ENCODE measurements at places on chromosomes 13 and 19. TPM values are rescaled to one million over a fixed set of nuclear protein-coding genes. Genes with fewer than 3 reads are reported as not detected.

DNA sequence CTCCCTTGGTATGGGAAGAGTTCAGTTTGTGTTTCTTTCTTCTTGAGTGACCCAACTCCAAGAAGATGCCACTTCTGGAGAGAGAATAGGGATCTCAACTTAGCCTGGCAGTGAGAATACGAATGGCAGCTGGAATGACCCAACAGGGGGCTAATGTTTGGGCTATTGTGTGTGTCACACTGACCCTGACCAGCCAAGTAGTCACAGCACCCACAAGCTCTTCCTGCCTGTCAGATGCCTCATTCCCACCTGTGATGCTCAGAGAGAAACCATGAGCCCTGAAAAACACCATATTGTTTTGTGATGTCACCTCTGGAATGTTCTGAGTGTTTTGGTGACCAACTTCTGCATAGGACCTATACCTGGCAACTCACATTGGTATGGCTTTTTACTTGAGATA is at the start of gene CBY2:
Gene CBY2 (plus strand): TSS at position 233 of the 400 bp plus-strand sequence. CDS start 71 bp downstream, at position 304.
- DNase-seq = no peak

DNA sequence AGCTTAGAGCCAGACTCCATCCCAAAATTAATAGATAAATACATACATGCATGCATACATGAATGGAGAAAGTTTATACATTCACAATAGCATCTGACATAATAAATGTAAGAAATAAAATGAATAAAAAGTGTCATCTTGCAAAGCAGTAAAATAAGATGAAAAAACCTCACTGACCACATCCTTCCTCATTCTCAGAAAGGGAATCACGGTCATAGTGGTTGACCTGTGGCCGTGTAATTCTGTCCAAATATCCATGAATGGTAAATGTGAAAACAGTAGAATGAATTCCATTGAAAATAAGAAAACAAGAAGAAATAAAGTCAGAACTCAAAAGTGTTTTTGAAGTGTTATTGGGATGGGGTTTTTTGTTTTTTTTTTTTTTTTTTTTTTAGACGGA is 9.8 kb upstream of the CDC42EP5 start:
- no peak for DNase-seq

DNA sequence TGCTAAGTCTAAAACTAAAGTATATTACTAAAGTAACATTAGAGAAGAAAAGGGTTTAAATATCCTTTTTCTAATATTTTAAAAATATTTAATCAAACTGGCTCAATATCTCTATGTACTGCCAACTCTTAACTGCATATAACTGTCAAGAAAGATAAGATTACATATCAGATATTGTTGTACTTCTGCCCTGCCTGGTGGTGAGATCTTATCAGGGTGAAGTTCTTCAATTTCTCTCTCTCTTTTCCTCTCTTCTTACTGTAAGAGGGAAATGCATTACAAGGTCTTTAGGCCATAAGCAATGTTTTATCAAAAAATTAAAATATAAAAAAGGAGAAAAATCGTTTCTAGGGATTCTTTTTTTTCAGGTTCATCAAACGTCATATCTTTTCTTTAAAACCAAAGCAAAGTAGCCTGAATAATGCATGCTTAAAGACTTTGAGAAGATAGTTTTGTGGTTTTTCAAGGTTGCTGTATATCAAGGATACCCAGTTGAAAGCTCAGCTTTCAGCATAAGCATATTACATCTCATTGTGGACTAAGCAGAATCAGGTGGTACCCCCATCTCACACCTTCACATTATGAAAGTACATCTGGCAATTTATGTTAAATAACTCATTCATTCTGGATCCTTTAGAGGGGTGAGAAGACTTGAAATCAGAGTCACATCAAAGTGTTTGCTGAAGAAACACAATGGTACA is 1625.7 kb upstream of the SLC10A2 start:
- no peak for DNase-seq

DNA sequence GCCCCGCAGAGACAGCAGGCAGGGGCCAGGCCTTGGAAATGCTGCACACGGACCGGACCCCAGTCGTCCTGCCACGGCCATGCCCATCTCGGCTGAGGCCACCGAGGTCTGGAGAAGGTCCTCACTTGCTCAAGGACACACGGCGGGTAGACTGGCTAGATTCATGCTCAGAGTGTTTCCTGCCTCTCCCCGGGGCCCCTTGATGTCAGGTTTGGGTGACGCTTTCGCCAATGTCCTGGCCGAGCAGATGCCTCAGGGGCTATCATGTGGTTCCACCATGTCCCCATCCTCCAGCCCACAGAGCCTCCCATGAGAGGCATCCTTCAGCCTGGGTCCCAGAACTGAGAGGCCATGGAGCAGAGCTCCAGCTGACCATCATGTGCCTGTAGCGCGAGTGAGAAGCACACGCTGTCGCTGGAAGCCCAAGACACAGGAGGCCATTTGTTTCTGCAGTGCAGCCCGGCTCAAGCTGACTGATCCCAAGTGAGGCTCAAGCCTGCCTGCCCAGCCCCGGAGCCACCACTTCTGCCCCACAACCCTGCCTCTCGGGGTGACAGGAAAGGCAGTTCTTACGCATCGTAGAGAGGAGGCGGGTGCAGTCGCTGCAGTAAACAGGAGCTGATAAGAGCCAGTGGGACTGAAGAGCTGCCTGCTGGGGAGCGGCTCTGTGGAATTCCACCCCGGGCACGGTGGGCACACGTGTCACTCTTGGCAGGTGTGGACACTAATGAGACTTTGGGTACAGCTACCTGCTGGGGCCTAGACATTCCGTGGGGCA is 53.9 kb upstream of the GAS6 start:
- no peak for DNase-seq

- no peak for DNase-seq
Observed at GRCh38 chr13:104936304-104936703, 1599.2 kb downstream of the EFNB2 start.

DNA sequence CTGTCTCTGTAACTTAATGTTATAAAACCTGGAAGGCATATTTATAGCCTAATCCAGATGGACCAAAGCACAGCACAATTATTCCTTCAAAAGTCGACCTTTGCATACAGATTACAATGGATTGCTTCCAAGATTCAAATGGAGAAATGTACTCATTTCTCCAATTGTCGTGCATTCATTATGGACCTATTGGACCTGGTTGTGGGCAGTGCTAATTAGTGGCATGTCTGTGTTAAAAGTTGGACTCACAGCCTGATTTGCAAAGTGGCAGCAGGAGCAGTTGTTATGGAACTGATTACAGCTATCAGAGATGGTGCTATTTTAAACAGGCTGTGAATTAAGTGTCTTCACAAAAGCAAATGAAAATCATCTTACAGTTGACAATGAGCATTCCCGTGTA is 1529.3 kb upstream of the SLC10A2 start:
- no peak for DNase-seq

- DNase-seq = no peak
Observed at GRCh38 chr13:33840402-33840801, 22.5 kb downstream of the RFC3 start.

GRCh38 chr13:50085063-50085462 is 69.8 kb downstream of the KCNRG start:
- no peak for DNase-seq

DNA sequence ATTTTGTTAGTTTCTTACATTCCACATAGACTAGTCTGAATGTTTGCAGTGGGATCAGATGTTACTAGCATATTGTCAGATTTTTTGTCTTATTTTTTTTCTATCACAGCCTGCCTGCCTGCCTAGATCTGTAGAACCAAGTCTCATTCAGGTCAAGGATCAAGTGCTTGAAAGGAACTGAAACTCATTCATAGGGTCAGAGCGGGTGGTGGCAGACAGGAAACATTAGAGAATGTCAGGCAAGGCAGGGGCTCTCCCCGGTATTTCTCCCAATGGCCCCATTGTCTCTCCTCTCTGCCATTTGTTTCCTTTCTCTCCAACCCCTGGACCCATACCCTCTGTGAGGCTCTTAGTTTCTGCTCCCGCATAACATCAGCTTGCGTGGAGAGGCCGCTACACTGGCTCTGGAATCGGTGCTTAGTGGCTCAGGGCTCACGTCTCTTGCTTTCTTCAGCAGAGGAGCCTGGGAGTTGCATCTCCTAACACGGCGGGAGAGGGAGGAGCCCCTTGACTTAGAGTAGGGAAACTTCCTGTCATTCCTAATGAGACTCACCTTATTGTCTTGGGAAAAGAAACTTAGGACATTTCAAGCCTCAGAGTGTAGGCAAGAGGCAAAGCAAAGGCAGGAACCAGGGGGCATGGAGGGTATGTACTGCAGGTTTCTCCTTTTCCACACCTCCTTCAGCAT is 35.6 kb upstream of the SPATA13 start:
- DNase-seq = no peak

DNA sequence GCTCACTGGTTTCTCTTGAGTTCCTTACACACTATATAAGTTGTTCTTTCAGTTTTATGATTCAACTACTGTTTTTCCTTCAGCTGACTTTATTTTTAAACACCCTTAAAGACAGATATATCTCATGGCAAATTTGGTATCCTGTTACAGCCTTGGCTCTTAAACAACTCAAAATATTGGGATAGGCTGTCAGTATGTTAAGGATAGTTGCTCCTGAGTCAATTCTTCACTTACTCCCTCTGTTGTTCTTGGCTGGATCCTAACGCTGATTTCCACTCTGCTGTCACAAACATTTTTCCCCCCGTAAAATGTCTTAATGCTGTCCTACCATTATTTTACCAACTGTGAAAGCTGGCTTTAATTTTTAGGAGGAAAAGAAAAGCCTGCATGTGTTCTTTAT is 1.2 kb downstream of the KCNRG start:
- no peak for DNase-seq

DNA sequence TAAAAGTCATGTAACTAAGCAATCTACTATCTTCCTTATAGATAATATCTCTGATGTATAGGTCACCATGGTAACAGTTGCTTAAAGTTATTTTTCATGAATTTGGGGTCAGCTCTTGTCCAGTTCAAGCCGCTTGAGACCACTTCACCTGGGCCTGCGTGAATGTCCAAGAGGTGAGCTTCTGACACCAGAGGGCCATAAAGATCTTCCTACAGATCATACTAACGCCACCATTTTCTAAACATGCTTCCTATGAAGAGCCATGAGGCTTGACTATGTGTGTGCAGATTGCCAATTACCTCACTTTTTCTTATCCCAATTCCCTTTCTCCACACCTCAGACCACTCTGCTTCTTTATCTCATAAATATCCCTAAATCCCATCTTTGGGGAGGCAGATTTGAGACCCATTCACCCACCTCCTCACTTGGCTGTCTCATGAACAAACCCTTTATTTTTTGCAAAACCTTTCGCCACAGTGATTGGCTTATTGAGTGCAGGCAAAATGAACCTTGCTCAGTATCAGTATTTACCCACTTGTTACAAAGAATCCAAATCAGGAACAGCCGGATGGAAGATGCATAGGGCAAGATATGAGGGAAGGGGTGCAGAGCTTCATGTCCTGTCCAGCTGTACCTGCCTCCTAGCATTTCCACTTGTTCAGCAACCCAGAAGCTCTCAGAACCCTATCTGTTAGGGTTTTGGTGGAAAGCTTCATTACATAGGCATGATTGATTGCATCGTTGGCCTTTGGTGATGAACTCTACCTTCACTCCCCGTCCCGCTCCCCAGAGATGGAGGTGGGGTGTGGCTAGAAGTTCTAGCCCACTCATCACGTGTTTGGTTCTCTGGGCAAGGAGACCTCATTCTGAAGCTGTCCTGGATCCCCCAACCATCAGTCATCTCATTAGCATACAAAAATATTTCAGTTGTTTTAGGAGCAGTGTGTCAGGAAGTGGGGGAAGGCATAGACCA is 34.2 kb downstream of the FAM187B start:
- DNase-seq = no peak

DNA sequence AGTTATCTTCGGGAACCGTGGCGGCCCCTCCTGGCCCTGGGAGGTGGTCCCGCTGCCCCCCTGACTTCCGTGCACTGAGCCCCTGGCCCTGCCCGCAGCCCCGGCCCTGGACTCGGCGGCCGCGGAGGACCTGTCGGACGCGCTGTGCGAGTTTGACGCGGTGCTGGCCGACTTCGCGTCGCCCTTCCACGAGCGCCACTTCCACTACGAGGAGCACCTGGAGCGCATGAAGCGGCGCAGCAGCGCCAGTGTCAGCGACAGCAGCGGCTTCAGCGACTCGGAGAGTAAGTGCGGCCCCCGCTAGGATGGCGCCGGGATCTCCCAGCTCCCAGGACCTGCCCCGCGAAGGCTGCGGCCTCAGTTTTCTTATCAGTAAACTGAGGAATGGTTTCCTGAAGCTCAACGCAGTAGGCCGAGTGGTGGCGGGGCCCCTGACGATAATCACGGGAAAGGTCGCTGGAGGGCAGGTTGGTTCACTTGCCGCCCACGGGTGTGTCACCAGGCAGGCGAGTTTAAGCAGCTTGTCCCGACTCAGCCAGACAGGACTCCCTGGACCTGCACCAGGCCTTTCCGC is 924 bp downstream of the RGCC start:
- no peak for DNase-seq

GRCh38 chr13:66933994-66934393 is 296.1 kb downstream of the PCDH9 start:
- DNase-seq = no peak

GRCh38 chr13:85194482-85194881 is 604.7 kb downstream of the SLITRK6 start:
- DNase-seq = no peak

Gene TMEM221
- 6.0 TPM for total RNA-seq

Gene SULT2A1
- total RNA-seq = not detected

Gene SBK2
- 0.97 TPM for total RNA-seq

Gene CEACAM7
- not detected for total RNA-seq

Gene SMAD9
- 31.9 TPM for total RNA-seq

Gene PRX
- 5.2 TPM for total RNA-seq

Gene RFPL4A
- not detected for total RNA-seq

Gene MEIOSIN
- not detected for total RNA-seq

Gene NCAN
- 0.02 TPM for total RNA-seq

Gene CALR3
- total RNA-seq = not detected

Gene CNFN
- 1.5 TPM for total RNA-seq

Gene ADGRL1
- total RNA-seq = 106 TPM

Gene GZMM
- total RNA-seq = 0.40 TPM

Gene KLK2
- total RNA-seq = not detected

Measured in mesothelial cell of epicardium (in vitro differentiated cells).